ENCODE measurements at places on chromosomes 12 and 14.

GRCh38 chr14:99982537-99983250, 82.5 kb upstream of the EVL start:
- peak; percentile 37 for DNase-seq

GRCh38 chr14:60356906-60357550, 108.0 kb downstream of the PPM1A start:
- no peak for DNase-seq

DNA sequence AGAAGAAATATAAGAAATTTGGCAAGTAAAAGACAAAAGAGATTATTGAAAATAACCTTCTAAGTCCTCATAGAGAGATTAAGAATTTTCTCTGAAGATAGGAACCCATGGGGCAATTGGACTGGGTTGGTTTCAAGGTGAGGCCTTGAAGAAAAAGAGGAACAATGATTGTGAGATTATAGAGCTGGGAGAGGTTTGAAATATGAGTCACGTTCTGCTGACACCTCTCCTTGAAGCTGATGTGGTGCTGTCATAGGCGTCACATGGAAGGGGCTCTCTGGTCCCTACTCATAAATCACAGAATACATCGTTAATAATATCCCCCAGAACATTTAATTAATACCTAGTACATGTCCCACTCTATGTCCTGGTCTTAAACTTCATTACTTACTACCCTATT, 227.6 kb upstream of the PDE3A start:
- DNase-seq, result no peak

DNA sequence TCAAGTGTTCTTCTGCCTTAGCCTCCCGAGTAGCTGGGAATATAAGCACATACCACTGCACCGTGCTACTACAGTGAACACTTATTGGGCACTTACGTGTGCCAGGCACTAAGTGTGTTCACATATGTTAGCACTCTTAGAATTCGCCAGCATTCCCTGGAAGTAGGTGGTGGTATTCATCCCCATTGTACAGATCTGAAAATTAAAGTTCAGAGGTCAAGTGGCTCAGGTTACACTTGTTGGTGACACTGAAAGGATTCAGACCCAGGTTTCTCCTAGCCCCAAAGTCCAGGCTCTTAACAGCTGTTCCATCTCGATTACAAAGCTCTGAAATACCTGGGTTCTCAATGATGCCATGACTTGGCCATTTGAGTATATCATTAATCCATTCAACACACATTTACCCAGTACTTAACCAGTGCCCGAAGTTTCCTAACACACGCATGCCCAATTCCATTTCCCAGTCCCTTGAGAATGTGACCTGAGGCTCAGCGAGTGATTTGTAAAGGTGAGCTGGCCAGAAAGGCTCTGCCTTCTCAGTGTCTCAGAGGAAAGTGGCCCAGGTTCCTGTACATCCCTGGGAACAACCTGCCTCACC, 4.8 kb downstream of the MVK start:
- DNase-seq, result no peak

DNA sequence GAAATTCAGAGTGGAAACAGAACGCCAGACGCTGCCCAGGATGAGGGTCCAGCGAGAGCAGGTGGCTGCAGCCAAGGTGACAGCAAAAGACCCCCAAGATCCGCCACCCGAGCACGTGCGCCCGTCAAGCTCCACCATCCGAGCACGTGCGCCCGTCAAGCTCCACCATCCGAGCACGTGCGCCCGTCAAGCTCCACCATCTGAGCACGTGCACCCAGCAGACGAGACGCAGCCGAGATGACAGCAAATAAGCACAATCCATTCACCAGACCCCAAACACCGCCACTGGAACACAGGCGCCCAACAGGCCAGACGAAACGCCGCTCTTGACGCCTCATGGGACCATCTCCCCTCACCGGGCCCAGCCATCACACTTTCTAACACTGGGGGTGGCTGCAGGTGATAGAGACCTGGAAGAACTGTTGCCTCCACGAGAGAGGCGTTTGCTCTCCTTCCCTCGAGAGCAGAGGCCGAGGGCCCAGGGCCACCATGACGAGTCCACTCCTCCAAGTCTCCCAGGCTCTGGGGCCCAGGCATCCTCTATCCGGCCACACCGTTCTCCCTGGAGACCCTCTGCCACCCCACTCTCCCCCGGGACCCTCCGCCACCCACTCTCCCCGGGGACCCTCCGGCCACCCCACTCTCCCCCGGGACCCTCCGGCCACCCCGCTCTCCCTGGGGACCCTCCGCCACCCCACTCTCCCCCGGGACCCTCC, 62.1 kb upstream of the GALNT9 start:
- DNase-seq, result no peak

DNA sequence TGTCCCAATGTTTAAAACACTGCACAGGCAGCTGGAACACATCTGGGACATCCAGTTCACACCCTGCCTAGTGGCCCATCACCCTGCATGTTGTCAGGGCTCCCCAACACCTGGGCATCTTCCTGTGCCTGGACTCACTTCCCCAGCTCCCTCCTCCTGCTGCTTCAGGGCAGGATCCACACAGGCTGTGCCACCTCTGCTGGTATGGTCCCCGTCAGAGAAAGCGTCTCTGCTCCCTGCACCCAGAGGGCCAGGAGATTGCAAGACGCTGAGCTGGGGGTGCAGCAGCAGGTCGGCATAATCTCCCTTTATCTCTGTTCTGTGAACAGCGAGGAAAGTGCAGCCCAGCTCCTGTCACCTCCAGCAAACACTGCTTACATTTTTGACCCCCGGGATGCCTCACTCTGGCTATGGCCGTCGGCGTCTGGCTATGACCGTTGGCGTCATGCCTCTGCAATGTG, 124.3 kb downstream of the ADGRD1 start:
- no peak for DNase-seq

- DNase-seq, result no peak
Measured at GRCh38 chr12:3150931-3151835, 74.0 kb downstream of the TSPAN9 start.

DNA sequence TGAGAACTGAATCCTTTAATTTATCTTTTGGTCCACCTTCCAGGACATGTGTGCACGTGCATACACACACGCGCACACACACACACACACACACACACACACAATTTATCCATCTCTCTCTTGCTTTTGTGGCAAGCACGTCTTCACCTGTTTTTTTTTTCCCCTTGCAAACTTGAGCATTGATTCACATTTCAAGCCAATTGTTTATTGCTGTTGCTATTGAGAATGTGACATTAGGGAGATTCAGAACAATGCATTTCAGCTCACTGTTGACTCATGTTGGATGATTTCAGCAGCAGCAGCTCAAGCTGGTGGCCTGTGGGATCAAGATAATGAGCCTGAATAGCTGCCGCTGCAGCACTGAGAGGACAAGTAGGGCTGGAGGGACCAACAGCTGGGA, 128.9 kb downstream of the SNAPC1 start:
- DNase-seq, result no peak

- DNase-seq, result peak; percentile 77
Measured at GRCh38 chr14:97978341-97978740, 1181.2 kb downstream of the VRK1 start.

- no peak for DNase-seq
Measured at GRCh38 chr14:40623643-40624042, 983.0 kb upstream of the LRFN5 start.

- DNase-seq, result no peak
Measured at GRCh38 chr12:25761356-25761755, 197.1 kb upstream of the RASSF8 start.

GRCh38 chr12:15896867-15897266, 14.3 kb upstream of the DERA start:
- DNase-seq, result no peak

DNA sequence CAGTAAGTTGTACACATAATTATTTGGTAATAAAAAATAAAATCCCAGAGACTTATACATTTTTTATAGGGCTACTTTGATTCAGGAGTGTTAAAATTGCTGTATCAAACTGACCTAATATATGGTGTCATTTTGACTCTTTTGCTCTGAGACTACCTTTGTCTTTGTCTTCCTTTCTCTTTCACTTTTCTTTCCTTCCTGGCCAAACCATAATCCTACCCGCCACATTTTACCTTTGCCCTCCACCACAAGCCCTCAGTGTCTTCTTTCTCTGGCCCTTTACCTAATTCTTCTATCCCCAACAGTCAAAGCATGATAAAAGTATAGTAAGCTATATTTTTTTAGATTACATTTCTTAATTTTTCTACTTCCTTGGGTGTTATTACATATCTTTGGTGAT, 62.0 kb downstream of the CAND1 start:
- DNase-seq, result no peak

GRCh38 chr12:95995238-95996031, 709 bp downstream of the HAL start:
- DNase-seq, result no peak

DNA sequence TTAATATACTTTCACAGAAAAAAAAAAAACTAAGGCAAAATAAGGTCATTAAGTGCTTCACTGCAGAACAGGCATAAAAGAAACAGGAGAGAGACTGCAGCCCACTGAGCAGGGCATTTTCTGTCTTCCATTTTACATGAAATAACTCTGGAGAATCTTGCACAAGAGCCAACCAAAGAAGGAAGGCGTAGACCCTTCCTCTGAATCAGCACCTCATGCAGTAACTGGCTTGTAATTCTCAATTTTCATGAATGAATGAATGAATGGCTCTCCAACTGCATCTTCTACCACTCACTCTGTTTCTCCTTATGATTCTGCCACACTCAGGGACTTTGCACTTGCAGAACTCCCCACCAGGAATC, 102.0 kb upstream of the PPM1H start:
- no peak for DNase-seq

DNA sequence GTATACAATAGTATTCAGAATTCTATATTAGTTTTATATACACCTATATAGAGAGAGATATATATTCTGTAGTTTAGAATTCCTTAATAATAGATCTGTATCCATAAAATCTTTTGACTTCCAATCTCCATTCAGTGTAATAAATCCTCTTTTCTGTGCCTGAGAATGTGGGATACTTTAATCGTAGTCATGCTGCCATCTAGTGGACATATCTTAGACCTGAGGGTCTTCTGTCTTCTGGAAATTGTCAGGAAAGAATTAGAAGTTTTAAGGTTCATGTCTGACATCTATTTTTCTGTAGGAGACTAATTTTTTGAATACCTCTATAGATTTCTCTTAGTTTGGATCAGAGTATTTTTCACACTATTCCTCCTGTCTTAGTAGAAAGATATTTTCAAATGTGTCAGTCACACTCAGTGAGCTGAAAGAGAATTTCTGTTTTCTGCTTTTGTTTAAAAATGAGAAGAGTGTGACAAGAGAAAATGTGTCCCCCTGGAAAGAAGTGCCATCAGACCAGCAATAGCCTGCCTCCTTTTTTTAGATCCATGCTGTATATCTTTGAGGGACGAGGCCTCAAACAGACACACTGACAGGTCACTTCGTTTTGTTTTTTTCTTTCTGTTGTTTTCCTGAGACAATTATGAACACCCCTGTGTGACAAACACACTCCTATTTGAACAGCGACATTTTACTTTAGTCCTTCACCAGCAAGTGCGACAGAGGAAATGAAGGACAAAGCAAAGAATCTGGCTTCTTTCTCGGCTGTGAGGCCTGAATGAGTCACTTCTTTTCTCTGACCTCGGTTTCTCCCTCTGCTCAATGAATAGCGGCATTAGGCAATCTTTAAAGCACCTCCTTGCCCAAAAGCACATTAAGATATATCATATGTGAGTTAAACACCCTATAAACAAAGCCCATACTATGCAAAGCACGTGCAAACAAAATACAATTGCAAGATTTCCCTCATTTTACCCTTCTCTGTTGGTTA, 96.3 kb downstream of the GALC start:
- no peak for DNase-seq

- no peak for DNase-seq
Measured at GRCh38 chr12:12839873-12840579, 26.9 kb downstream of the DDX47 start.

GRCh38 chr14:32383364-32384009, 54.4 kb downstream of the AKAP6 start:
- no peak for DNase-seq

- DNase-seq, result no peak
Measured at GRCh38 chr12:95169368-95169767, 47.9 kb downstream of the FGD6 start.

DNA sequence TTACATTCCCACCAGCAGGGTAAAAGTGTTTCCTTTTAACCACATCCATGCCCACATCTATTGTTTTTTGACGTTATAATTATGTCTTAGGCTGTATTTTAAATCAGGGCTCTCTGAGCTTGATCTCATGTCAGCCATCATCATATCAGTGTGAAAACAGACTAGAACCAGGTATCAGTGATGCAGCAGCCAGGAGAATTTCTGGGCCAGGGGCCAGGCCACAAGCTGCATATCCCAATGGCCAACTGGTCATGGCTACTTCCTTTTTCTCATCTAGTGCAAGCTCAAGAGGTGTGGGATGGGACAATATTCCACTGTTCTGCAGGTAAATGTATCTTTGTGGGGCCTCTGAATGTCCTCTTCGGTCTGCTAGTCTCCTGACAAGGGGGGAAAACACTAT, 125.1 kb downstream of the CRADD start:
- DNase-seq, result no peak

Data from stimulated activated CD4-positive, alpha-beta T cell treated with anti-CD3 and anti-CD28 coated beads, Interleukin-4, amount 100 ng/mL, for 48 hours (primary cell).